Urothelium cell line (cell line): ENCODE measurements at places on chromosomes 2 and 18.
A peak's percentile ranks its signal among the peaks of the same experiment; 100 is the strongest.

GRCh38 chr2:145777297-145777696 lies 1257.4 kb upstream of the ZEB2 start:
- DNase-seq, result no peak

GRCh38 chr2:19829672-19830071 lies 72.1 kb downstream of the TTC32 start:
- no peak for DNase-seq

DNA sequence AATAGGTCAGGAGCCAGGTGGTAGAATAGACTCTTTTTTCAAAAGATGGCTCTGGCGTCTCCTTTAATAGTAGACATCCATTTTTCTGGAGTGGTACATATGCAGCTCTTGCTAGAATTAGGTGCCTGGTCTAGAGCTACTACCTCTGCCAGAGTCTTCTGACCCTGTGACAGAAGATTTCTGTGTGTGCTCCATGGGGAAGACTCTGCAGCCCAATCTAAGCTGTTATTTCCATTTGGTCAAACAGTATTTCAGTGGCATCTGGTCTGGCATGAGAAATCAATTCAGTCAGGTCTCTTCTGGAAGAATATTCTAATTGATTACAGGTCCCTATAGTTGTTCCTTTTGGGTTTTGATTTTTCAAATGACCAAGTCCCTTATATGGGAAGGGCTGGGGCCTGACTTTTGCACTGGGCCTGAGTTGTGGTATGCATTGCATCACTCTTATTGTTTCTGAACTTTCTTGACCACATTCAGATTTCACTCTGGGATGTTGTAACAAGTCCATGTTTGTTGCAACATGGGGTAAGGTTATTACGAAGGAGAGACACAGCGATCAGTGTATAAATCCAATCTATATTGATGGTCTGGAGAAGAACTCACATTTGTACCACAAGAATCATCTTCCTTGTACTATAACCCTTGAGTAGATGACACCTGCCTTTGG lies 12.1 kb downstream of the MXD1 start:
- no peak for DNase-seq

DNA sequence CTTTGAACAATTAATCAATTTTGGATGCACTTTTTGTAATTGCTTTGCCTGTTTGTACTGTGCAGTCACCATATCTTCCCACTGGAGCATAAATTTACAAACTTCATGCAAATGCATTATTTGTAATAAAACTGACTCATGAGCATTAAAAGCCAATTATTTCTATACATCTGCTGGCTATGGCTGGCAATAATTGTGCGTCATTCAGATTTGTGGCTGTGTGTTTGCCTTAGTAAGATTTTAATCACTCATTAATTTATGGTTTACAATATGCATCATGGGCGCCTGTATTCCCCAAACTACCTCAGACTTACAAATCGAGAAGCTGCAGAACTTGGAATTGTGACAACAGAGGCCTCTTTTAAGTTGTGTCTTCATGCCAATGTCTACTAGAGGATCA lies 132.4 kb upstream of the TRIB2 start:
- no peak for DNase-seq

DNA sequence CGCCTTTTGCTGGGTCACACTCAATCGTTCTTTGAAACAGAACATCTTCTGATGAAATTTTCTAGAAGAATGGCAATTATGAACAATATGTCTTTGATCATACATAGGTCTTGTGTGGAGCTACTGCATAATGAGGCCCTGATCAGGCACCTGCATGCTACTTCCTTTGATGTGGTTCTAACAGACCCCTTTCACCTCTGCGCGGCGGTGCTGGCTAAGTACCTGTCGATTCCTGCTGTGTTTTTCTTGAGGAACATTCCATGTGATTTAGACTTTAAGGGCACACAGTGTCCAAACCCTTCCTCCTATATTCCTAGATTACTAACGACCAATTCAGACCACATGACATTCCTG lies 532 bp downstream of the UGT1A5 start:
- DNase-seq, result no peak

GRCh38 chr2:43191947-43192516 lies 34.4 kb downstream of the ZFP36L2 start:
- DNase-seq, result no peak

- DNase-seq, result peak; percentile 27
Measured at GRCh38 chr2:48529194-48529593, 760 bp upstream of the STON1 start.

- no peak for DNase-seq
Measured at GRCh38 chr2:178628605-178629004, 148.3 kb downstream of the PLEKHA3 start.

GRCh38 chr18:51955136-51955535 lies 384.9 kb upstream of the DCC start:
- no peak for DNase-seq

GRCh38 chr2:103161456-103162289 lies 399.8 kb downstream of the TMEM182 start:
- peak; percentile 75 for DNase-seq

DNA sequence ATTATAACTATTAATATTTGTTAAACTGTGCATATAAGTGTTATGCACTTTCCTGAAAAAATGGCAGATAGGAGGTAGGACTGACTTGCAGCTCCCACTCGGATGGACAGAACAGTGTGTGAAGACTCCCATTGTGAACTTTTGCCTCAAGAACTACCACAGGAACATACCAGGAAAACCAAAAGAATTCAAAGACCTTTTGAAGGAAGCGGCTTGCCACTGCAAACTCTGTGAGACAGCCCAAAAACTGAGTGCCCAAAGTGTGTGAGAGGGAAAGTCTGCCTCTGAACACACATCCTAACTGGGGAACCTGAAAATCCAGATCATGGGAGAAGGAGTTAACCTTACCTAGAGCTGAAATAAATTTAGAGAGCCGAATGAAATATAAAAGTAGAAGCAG lies 171.0 kb downstream of the ZBTB7C start:
- DNase-seq, result no peak

- DNase-seq, result no peak
Measured at GRCh38 chr2:42767080-42767898, 3.4 kb upstream of the OXER1 start.

DNA sequence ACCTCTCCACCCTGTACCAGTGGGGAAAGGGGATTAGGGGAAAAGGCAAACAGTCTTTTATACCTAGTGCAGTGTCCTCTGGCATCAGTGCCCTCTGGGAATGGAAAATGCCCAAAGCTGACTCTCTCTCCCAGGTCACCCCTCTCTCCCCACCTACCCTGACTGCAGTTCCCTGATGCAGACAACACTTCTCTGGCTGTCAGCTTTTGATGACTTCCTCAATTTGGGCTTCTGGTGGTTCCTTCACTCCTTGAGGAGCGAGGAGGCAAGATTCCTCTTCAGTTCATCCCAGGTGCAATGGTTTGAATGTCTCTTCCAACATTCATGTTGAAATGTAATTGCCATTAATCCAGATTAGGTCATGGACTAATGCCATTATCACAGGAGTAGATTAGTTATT lies 19.7 kb upstream of the PPM1B start:
- no peak for DNase-seq

DNA sequence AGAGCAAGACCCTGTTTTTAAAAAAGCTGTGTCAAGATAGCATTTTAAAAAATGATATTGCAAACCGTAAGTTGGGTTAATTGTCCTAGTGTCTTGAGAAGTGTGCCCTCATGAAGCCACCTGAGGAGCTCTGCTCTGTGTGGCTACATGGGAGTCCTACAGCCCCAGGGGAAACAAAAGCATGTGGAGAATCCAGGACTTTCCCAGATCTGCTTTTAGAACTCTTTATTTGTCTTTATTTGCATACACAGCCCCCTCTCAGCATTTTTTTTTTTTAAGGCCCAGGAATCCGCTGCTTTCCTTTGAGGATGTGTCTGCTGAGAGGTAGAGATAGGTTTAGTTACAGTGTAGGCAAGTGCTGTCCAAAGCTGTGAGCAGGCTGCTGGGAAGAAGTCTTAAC lies 219.2 kb downstream of the FHOD3 start:
- no peak for DNase-seq

GRCh38 chr2:26590980-26591618 lies 50.1 kb downstream of the CIB4 start:
- DNase-seq, result no peak

DNA sequence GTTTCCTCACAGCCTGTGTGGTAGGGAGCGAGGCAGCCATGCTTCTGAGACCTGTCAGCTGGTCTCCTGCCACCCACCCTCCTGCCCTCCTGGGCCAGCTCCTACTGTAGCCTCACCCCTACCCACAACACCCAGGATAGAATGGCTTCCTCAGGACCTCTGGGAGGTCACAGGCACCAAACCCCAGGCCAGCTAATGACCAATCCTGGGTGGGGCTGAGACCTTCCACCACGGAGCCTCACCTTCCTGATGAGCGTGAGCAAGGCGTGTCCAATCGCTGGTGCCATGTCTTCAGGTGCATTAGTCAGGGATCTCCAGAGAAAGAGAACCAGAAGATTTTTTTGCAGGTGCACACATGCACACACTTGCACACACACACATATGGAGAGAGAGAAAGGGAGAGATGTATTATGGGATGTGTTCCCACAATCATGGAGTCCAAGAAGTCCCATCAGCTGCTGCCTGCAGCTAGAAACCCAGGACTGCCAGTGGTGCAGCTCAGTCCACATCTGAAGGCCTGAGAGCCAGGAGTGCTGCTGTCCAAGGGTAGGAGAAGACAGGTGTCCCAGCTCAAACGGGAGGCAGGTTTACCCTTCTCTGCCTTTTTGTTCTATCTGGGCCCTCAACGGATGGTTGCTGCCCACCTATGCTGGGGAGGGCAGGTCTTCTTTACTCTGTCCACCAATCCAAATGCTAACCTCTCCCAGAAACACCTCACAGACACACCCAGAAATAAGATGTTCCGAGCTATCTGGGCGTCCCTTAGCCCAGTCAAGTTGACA lies 70.4 kb upstream of the HDAC4 start:
- no peak for DNase-seq

DNA sequence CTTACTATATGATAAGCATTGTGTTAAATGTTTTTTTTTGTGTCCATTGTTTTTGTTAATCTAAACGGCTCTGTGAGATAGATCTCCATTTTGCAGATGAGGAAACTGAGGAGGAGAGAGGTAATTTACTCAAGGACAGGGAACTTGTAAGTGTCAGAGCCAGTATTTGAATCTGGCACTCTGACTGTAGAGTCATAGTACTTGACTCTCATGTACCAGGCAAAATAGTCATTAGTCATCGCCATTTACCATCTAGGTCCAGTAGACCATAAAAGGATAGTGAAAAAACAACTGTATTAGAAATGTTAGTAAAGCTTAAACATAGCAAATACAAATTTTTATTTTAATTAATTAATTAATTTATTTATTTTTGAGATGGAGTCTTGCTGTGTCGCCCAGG lies 4.8 kb downstream of the PSMD14 start:
- DNase-seq, result no peak

- DNase-seq, result no peak
Measured at GRCh38 chr18:45997700-45998151, 30.6 kb upstream of the EPG5 start.

GRCh38 chr2:5713101-5713500 lies 20.9 kb downstream of the SOX11 start:
- DNase-seq, result no peak

GRCh38 chr2:64522843-64523428 lies 1.2 kb upstream of the AFTPH start:
- DNase-seq, result peak; percentile 50

- DNase-seq, result no peak
Measured at GRCh38 chr2:96486696-96487095, 18.5 kb downstream of the NEURL3 start.

- DNase-seq, result peak; percentile 9
Measured at GRCh38 chr2:173193925-173194324, 118.3 kb downstream of the MAP3K20 start.

- no peak for DNase-seq
Measured at GRCh38 chr18:45370255-45371010, 244.8 kb upstream of the SLC14A2 start.

- DNase-seq, result no peak
Measured at GRCh38 chr2:108585436-108585835, 51.2 kb downstream of the LIMS1 start.

DNA sequence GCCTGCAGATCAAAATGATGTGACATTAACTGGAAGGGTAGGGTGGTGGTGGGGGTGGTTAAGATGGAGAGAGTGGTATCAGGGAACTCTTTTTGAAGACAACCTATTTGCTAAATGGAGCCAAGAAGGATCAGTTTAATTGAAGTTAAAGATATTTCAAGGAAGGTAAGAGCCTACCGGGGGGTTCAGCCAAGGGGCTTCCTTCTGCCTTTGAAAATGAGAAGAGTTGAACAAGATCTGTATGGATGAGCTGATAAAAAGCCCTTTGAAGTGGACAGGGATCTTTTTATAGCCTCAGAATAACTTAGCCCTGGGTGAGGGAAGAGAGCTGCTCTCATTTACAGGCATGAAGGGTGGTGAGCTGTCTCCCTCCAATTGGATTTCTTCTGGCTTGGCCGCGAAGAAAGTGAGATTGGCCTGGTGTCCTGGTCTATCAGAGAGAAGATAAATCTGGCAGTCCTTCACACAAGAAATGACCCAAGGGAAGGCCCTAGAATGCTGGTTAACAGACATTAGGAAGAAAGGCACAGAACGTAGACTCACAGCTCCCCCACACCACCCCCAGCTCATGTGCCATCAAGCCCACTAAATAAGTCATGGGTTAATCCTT lies 439.8 kb downstream of the TNS1 start:
- no peak for DNase-seq

DNA sequence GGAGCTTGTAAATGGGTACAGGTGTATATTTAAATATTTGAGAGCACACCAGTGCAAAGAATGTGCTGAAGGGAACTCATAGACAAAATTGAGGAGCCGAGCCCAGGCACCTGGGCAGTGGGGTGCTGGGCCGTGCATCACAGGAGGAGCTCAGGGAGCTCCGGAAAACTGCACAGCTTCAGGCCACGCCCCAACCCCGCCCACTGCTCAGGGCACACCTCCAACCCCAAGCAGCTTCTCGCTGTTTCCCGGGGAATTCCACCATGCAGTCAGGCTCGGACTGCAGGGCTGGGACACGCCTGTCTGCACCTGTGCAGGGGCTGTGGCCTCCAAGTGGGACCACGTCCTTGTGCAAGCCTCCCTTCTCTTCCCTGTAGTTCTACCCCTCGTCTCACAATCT lies 243.0 kb downstream of the HDAC4 start:
- no peak for DNase-seq

DNA sequence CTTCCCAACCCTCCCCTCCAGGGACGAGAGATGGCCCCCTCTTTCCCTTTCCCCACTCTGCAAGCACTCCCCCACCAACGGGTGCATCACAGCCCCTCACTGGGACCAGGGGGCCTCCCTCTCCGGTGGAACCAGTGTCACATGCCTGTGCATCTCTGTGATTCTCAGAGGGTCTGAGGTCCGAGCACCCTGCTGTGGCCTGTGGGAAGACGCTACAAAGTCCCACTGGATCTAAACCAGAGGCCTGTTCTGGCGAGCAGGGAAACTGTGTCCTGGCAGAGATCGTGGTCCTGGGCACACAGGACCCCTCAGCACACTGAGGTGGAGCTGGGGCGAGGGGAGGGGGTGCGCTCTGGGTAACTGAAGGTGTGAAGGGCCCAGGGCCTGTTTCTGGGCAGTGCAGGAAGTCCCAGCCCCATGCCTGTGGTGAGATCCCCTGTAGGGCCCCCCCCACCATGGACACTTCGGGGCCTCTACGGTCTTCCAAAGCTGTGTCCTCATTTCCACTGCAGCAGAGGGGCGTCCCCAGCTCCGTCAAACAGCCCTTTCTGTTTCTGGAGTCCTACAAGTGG lies 8.0 kb downstream of the SNORC start:
- DNase-seq, result no peak

GRCh38 chr2:173196080-173196479 lies 120.4 kb downstream of the MAP3K20 start:
- DNase-seq, result no peak
